ENCODE measurements at places on chromosomes 6 and 20.
A peak's percentile ranks its signal among the peaks of the same experiment; 100 is the strongest.

DNA sequence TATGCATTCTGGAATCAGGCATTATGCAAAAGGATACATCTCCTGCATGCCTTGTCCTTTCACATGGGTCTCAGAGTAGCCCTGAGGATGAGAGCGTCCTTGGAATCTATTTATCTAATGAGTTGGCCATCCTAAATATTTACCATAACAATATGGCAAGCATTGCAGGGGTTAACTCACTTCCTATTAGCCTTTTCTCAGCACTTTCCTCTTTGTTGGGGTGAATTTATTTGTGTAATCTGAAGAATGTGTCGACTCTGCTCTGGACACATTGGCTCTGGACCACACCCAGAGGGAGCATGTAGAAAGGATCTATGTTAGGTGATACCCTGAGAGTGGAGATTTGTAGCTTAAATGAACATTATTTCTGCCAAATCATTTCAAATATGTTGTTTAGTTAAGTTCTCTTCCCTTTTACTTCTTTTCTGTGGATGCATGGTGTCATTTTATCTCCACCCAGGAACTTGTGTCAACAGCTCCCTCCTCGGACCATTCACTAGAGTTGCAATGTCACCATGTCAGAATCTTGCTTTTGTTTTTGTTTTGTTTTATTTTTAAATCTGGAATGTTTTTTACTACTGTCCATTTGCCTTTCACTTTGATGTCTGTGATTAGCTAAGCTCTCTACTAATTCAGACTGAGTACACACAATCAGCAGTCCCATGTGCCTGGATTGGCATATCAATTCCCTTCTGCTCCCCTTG is 757.0 kb upstream of the MMS22L start:
- no peak for DNase-seq

DNA sequence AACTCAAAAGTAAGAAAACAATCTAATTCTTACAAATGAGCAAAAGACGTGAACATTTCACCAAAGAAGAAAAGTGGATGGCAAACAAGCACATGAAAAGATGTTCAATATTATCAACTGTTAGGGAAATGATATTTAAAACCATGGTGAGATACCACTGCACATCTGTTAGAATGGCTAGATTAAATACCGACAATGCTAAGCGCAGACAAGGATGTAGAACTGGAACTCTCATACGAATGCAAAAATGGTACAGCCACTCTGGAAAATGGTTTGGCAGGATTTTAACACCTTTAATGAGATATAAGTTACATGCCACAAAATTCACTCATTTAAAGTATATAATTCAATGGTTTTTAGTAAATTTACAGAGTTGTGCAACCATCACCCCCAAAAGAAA is 44.6 kb upstream of the NFATC2 start:
- DNase-seq, result no peak

DNA sequence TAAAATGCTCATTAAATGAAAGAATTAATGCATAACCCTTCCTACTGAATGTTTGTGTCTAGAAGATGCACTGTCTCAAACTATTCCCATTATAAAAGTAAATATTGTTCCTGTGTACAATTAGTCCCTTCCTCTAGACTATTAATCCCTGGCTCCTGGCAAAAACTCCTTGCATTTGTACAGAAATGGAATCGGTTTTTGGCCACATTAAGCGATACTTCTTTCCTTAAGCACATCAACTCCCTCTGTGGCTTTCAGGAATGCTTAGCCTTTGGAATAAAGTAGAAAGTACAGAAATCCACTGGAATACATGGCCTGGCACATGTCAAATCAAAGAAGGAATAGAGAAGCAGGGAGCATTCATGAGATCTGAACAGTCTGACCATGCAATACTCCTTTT is 179.8 kb downstream of the GMPR start:
- no peak for DNase-seq

DNA sequence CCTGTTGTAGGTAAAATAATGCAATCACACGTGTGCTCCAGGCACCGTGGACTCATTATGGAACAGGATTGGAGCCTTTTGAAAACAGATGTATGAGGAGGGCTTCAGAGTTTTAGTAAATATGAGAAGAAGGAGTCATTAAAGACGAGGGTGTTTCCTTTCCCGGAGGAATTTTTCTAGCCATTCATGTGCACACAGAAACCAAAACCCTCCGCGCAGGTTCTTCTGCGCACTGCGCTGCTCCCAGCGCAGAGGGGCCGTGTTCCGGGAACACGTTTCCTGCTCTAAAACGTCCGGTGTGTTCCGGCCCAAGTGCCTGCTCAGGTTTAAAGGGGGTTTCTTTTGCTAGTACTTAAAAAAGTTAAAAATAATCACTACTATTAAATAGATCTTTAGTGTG is 11.6 kb downstream of the GPR31 start:
- no peak for DNase-seq

GRCh38 chr20:58306421-58307261 is 2.9 kb upstream of the RAB22A start:
- peak; percentile 54 for DNase-seq

DNA sequence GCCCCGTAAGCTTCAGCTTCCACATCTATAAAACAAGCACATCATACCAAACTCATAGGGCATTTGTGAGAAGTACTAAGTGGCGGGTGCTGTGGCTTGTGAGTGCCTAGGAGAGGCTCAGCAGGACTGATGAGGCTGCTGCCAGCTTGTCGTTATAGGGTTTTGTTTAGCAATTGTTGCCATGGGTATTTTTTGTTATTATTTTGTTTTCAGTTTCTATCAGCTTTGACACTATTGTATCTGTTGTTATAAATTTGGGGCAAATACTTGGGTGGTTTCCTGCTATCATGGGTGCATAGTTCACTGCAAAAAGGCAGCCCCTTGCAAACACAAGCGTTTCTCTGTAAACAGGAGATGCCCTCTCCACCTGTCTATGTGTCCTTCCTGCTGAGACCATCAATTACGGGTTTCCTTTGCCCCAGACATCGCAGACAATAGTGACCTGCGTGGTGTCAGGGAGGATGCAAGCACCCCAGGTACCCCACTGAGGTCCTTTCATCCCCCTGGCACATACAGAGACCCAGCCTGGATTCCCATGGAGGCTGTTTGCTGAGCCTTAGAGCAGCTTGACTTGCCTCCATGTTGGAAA is 3.1 kb upstream of the CCDC167 start:
- no peak for DNase-seq

DNA sequence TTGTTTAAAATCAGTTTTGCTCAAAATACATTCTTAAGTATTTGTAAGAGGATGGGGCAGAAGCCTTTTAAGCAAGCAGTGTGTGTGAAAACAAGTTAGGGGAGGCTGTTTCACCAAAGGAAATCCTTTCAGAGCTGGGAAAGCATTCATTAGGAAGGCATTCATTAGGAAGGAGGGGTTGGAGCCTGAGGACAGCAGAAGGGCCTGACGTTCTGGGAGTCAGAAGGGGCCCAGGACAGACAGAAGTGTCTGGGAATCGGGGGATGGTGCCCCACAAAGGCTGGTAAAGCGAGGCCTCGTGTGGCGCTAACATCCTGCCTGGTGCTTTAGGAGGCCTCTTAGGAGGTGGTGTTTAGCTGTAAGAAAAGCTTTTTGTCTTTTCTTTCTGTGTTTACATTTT is 80.6 kb upstream of the NXT1 start:
- no peak for DNase-seq

DNA sequence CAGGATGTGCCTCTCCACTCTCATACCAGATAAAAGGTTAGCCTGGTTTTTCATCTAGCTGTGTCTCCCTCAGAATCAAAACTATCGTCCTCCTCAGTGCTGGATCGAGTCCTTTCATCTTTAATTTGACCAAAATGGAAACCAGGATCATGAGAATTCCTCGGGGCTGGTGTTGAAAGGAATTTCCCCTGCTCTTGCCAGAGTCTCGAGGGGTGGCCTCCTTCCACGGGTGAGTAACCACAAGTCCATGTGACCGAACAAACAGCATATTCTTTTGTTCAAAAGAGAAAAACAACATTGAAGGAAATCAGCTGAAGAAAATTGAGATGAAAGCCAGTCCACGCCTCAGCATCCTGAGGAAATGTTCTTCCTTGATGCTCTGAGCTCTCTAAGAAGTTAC is 165.9 kb upstream of the CDYL start:
- DNase-seq, result no peak

DNA sequence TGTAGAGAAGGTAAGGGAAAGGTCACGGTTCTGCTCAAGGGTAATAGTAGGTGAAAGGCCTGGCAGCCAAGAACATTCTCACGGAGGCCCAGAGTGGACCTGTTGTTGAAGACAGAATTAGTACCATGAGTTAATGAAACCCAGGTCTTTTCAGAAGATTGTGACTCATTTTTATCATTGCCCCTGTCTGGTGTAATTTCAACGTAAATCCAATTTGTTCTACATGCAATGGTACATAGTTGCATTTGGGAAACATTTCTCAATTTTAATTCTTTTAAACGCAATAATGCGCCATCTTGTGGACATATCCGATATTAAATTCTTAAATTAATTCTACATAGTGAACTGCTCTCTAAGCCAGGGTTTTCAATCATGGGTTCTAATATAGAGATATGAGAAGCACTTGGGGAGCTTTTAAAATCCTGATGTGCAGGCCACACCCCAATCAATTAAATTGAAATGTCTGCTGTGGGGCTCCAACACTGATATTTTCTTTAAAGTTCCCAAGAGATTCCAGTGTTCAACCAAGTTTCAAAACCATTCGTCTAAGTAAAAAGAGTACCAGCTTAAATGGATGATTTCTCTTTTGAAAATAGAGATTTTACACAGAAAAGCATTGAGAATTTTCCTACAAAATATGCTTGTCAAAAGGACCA is 257.4 kb downstream of the PLCB1 start:
- no peak for DNase-seq

DNA sequence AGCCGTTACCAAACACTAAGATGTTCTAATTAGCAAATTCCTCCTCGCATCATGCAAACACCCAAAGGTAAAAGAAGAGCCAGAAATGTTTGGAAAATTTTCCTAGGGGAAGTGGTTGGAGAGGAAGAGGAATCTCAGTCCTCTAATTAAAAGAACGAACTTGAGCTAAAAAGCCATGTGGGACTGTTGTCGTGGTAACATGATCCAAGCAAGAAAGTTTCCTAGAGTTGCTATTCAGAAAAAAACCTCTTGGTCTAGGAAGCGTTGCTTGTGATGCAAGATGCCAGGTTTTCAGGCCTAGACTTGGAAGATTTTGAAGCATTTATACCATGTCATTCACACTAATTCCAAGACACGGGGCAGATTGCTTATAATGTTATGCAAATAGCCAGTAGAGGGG is 106.8 kb upstream of the DOK5 start:
- DNase-seq, result no peak

DNA sequence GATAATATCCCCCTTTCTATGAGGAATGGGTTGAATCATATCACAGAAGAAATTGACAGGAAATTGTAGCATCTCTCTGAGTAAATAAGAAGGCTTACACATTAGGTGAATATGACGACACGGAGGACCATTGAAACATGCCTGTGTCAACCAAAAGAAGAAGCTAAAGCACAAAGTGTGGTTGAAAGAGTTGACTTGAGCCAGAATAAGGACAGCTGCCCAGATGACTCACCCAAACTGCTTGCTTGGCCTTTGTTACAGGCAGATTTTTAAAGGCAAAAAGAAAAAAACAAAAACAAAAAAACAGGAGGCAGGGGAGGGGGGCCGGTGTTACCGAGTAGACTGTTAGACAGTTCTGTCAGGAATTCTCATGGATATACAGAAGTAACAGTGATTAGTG is 129.8 kb upstream of the EDN1 start:
- no peak for DNase-seq

GRCh38 chr6:3791526-3792203 is 40.2 kb upstream of the PXDC1 start:
- no peak for DNase-seq

DNA sequence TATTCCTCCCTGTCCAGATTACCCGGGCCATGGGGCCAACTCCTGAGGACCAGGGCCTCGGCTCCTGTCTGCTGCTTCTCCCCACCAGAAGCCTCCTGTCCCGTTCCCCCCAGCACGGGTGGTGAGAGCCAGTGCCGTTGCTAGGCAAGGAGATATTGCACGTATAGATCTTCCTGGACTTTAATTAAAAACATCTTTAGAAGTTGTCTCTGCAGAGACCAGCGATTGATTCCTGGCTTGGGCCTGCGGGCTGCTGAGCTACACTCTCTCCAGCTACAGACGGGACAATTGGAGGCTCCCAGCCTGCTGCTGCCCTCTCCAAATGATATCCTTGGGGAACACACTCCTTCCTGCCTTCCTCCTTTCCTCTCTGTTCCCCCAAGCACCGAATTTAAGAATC is 74.6 kb downstream of the CDH22 start:
- no peak for DNase-seq

DNA sequence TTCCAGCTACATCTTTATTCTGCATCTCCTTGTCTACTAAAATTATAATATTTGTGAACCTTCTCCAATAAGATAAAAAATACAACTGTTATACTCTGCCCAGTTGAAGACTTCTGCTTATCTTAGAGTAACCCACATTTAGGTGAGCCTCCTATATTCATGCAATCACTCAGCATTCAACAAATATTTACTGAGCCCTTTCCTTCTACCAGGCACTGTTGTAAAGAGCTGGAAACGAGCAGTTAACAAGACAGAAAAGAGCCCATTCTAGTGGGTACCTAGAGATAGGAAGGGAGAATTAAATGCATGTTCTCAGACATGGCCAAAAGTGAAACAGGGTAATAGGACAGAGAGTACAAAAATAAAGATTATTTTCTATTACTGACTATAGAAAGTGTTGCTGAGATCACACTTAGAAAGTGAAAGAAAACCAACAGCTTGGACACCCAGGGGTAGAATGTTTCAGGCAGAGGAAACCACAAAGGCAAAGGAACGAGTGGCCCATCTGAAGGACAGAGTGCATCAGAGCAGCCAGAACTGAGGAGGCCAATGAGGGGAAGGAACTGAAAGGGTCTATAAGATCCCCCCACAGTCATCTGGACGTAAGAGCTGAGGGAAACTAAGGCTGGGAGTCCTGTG is 50.8 kb upstream of the SMLR1 start:
- no peak for DNase-seq

Measured in left colon (tissue), 2 donors.